ENCODE measurements at places on chromosomes 4 and X. TPM values are rescaled to one million over a fixed set of nuclear protein-coding genes. Genes with fewer than 3 reads are reported as not detected.
A peak's percentile ranks its signal among the peaks of the same experiment; 100 is the strongest.

NXF2 gene
- total RNA-seq: not detected

GAB3 gene
- 3.3 TPM for total RNA-seq

TCEAL3 gene
- 55.3 TPM for total RNA-seq

SPANXN4 gene
- not detected for total RNA-seq

ADH7 gene
- not detected for total RNA-seq

MAGEA9B gene
- not detected for total RNA-seq

SMIM43 gene
- total RNA-seq: 1.1 TPM

RAB40A gene
- total RNA-seq: 0.71 TPM

EXOC1L gene
- not detected for total RNA-seq

HERC5 gene
- 6.4 TPM for total RNA-seq

CHST7 gene
- total RNA-seq: 15.8 TPM

CLCN5 gene
- 2.3 TPM for total RNA-seq

DNA sequence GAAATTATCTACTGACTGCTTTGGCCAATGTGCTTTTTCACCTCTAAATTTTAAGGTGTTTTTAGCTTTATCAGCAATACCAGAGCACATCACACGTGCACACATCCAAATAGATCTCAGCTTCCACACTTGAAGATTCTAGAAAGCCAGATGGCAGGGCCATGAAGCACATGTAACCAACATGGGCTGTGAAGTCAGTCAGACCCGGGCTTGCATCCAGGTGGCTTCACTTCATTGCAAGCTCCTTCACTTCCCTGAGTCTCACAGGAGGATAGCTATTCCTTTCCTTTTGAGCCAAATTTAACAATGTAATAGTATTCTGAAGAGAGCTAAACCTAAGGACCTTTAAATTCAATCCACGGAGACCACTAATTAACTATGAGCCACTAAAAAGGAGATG, 86.5 kb downstream of the SH3RF1 start:
- no peaks in the 10 kb centered on the region for H3K4me1 ChIP-seq
- H3K27ac ChIP-seq: no peak overlapping the region
- no peaks in the 10 kb centered on the region for H3K27me3 ChIP-seq
- DNase-seq: no peak
- H3K36me3 ChIP-seq: no peaks in the 10 kb centered on the region
- no peak overlapping the region for H3K4me3 ChIP-seq

DNA sequence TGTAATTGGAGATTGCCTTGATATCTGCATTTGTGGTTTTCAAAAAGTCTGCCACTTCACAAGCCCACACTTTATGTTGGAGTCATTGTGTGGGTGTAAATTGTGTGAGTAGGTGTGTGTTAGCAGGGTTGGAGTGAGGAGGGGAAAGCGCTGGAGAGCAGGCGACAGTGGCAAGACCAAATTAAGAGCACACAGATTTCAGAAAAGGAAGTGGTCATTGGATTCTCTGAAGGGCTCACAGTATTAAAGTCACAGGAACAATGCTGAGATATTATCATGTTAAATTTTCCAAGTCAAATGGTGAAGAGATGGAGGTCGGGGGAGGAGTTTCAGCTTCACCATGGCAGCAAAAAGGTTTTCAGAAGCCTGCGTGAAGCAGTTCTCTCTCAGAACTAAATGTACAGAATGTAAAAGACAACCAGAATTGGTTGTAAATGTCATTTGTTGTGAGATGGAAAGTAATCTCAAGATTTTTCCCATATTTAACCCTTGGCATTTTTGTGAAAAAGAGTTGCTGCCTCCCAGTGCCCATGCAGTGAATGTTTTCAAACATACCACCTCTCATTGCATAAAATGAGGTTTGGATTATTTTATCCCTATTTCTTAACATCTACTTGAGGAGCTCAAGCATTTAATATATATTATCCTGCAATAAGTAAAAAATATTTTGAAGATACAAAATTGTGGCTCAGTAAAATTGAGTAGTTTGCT, 265.9 kb downstream of the ZNF674 start:
- no peak overlapping the region for H3K27ac ChIP-seq
- no peaks in the 10 kb centered on the region for H3K36me3 ChIP-seq
- H3K4me3 ChIP-seq: no peak overlapping the region
- H3K27me3 ChIP-seq: no peaks in the 10 kb centered on the region
- no peaks in the 10 kb centered on the region for H3K4me1 ChIP-seq
- DNase-seq: no peak

GRCh38 chr4:92252846-92253245, 50.9 kb upstream of the GRID2 start:
- no peaks in the 10 kb centered on the region for H3K36me3 ChIP-seq
- no peaks in the 10 kb centered on the region for H3K4me1 ChIP-seq
- no peak for DNase-seq
- H3K27me3 ChIP-seq: no peaks in the 10 kb centered on the region
- H3K27ac ChIP-seq: no peak overlapping the region

DNA sequence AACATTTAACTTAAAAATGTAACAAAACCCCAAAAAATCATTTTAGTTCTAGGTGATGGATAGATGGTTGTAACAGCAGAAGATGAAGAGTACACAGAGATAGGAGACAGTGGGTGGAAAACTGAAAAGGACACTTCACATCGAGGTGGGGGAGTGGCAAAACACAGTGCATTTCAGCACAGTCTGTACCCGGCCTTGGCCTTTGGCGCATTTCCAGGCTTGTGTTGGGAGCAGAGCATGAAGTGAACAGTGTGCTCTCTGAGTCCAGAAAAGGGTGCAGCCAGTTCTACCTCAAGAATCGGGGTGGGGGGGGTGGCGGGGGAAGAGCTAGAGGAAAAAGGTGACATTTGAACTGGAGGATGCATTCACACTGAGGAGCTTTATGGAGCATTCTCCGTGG, 4.3 kb downstream of the TSPYL2 start:
- DNase-seq: peak; percentile 92
- no peaks in the 10 kb centered on the region for H3K36me3 ChIP-seq
- no peak overlapping the region for H3K4me3 ChIP-seq
- peak overlapping the region; percentile 96 for H3K27ac ChIP-seq
- H3K27me3 ChIP-seq: no peaks in the 10 kb centered on the region

GRCh38 chrX:19866626-19867410, 20.6 kb downstream of the SH3KBP1 start:
- DNase-seq: no peak
- H3K27ac ChIP-seq: peak overlapping the region; percentile 44
- H3K4me3 ChIP-seq: no peak overlapping the region
- H3K4me1 ChIP-seq: no peaks in the 10 kb centered on the region

DNA sequence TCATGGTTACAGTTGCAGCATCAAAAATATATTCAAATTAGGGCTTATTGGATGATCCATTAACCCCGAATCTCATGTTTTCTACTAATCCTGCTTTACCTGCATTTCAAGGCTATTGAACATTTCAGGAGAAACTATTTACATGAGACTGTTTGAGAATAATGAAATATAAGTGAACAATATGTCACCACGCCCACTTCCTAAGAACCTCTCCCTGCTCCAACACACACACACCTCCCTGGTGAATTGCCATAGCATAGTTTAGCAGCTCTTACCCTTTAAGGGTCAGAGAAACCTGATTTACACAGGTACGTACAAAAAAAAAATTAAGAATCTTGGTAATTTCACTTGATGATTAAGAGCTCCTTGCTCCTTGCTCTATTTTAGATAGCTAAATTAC, 113.4 kb downstream of the ANXA5 start:
- H3K27me3 ChIP-seq: no peaks in the 10 kb centered on the region
- no peak overlapping the region for H3K4me3 ChIP-seq
- no peak for DNase-seq
- no peaks in the 10 kb centered on the region for H3K36me3 ChIP-seq

- H3K36me3 ChIP-seq: no peaks in the 10 kb centered on the region
- no peak overlapping the region for H3K27ac ChIP-seq
- no peak for DNase-seq
- H3K4me1 ChIP-seq: no peaks in the 10 kb centered on the region
- no peaks in the 10 kb centered on the region for H3K27me3 ChIP-seq
These were observed 256.7 kb upstream of the GNPDA2 start for GRCh38 chr4:44983083-44983482.

DNA sequence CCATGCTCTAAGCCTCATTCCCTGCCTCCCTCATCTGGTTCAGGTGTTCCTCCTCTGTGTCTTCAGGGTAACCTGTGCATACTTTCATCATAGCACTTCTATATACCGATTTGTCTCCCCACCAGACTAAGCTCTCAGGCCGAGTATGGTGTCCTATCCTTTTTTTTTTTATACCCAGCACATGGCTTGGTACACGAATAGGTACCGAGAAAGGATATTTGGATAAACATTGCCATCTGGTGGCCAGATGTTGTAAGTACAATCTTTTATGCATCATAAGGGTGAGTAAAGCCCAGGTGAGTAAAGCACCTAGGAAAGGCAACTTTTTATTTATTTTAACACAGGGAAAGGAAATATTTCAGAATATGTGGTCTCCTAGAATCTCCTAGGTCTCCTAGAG, 68.4 kb downstream of the MID2 start:
- no peaks in the 10 kb centered on the region for H3K27me3 ChIP-seq
- DNase-seq: no peak
- no peak overlapping the region for H3K4me3 ChIP-seq
- H3K36me3 ChIP-seq: no peaks in the 10 kb centered on the region
- H3K27ac ChIP-seq: no peak overlapping the region
- no peaks in the 10 kb centered on the region for H3K4me1 ChIP-seq

GRCh38 chrX:18992829-18993228, 8.9 kb upstream of the PHKA2 start:
- no peak overlapping the region for H3K27ac ChIP-seq
- no peak for DNase-seq
- H3K4me3 ChIP-seq: no peak overlapping the region
- no peaks in the 10 kb centered on the region for H3K36me3 ChIP-seq
- no peaks in the 10 kb centered on the region for H3K27me3 ChIP-seq

- no peaks in the 10 kb centered on the region for H3K27me3 ChIP-seq
- no peaks in the 10 kb centered on the region for H3K4me1 ChIP-seq
- H3K27ac ChIP-seq: no peak overlapping the region
- H3K36me3 ChIP-seq: no peaks in the 10 kb centered on the region
- DNase-seq: no peak
- H3K4me3 ChIP-seq: no peak overlapping the region
These were observed 511.3 kb upstream of the PCDH7 start for GRCh38 chr4:30208731-30209435.

DNA sequence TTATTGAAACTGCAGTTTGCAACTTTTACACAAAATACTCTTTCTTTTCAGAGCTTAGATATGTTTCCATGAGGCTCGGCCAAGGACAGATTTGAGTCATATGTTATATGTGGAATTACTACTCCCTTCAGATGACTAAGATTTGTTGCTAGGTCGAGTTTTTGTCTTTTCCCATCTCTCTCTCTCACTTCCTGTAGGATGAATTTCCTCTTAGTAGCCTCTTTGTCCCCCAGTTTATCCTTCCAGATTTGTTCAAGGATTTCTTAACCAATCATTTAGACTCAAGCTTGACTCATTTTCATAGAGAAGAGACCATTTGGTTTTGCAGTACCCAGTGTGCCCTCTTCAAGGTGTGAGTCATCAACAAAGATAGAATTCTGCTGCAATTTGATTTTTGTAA, 209.2 kb downstream of the GLUD2 start:
- H3K27ac ChIP-seq: no peak overlapping the region
- no peaks in the 10 kb centered on the region for H3K27me3 ChIP-seq
- H3K4me3 ChIP-seq: no peak overlapping the region
- H3K36me3 ChIP-seq: no peaks in the 10 kb centered on the region

GRCh38 chr4:1771555-1772305, 21.4 kb upstream of the FGFR3 start:
- H3K27ac ChIP-seq: no peak overlapping the region
- H3K27me3 ChIP-seq: peaks cover 22% of the 10 kb centered on the region
- no peaks in the 10 kb centered on the region for H3K36me3 ChIP-seq
- H3K4me3 ChIP-seq: no peak overlapping the region

DNA sequence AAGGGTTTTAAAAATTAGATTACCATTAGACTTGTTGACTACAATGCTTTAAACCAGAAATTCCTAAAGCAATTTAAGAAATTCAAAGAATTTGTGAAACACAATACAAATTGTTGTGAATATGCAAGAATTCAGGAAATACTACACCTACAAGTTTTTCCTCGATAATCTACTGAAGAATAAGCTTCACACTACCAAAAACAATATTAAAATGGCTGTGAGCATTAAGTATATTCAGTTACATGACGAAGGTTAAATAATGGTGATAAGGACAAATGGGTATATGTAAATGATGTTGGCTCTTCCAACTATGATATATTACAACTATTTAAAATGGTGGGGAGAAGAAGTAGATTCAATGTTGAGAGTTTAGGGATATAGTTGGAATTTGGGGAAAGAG, 111.1 kb upstream of the HTR2C start:
- no peaks in the 10 kb centered on the region for H3K36me3 ChIP-seq
- no peak for DNase-seq
- H3K4me1 ChIP-seq: no peaks in the 10 kb centered on the region
- H3K4me3 ChIP-seq: no peak overlapping the region
- no peak overlapping the region for H3K27ac ChIP-seq

DNA sequence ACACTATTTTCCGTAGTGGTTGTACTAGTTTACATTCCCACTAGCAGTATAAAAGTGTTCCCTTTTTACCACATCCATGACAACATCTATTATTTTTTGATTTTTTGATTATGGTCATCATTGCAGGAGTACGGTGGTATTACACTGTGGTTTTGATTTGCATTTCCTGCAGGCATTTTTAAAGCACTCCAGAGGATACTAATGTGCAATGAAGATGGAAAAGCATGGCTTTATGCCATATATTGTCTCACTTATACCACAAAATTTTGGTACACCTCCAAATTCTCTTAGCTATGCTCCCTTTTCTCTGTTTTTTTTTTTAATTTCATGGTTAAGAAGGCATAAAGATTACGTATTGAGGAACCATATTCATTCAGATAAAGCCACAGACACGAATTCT, 35.1 kb upstream of the NPY2R start:
- H3K27me3 ChIP-seq: no peaks in the 10 kb centered on the region
- no peak for DNase-seq
- no peak overlapping the region for H3K27ac ChIP-seq
- no peaks in the 10 kb centered on the region for H3K36me3 ChIP-seq

- H3K36me3 ChIP-seq: no peaks in the 10 kb centered on the region
- no peak overlapping the region for H3K27ac ChIP-seq
- H3K27me3 ChIP-seq: no peaks in the 10 kb centered on the region
- H3K4me3 ChIP-seq: no peak overlapping the region
- no peak for DNase-seq
- no peaks in the 10 kb centered on the region for H3K4me1 ChIP-seq
These were observed 20.7 kb downstream of the ACE2 start for GRCh38 chrX:15579778-15580747.

GRCh38 chrX:150513544-150513943, 54.9 kb upstream of the MTM1 start:
- no peak for DNase-seq
- no peak overlapping the region for H3K4me3 ChIP-seq
- H3K4me1 ChIP-seq: no peaks in the 10 kb centered on the region

DNA sequence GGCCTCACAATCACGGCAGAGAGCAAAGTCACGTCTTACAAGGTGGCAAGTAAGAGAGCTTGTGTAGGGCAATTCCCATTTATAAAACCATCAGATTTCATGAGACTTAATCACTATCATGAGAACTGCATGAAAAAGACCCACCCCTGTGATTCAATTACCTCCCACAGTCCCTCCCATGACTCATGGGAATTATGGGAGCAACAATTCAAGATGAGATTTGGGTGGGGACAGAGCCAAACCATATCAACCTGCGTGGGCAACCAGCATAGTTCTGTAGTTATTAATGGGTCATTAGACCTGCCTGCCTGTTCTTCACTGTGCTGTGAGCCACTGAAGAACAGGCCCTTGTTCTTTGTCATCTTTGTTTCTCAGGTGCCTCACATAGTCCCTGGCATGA, 593.7 kb upstream of the BOD1L1 start:
- no peak for DNase-seq
- H3K27ac ChIP-seq: no peak overlapping the region
- H3K36me3 ChIP-seq: no peaks in the 10 kb centered on the region
- H3K4me3 ChIP-seq: no peak overlapping the region
- H3K4me1 ChIP-seq: no peaks in the 10 kb centered on the region

Data from sigmoid colon (tissue), 7 donors.